ENCODE measurements at places on chromosomes 11 and 22.

DNA sequence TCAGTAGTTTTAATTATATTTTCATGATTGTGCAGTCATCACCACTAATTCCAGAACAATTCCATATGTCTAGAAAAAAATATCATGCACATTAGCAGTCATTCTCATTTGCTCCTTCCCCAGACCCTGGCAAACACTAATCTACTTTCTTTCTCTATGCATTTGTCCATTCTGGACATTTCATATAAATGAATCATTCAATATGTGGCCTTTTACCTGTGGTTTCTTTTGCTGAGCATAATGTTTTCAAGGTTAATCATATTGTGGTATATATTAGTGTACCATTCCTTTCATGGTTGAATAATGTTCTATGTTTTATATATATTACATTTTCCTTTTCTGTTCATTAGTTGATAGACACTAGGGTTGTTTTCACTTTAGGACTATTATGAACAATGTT, 811.1 kb upstream of the RAG2 start:
- no peak for DNase-seq

- no peak for DNase-seq
Observed at GRCh38 chr11:93221539-93221938, 23.7 kb upstream of the SLC36A4 start.

DNA sequence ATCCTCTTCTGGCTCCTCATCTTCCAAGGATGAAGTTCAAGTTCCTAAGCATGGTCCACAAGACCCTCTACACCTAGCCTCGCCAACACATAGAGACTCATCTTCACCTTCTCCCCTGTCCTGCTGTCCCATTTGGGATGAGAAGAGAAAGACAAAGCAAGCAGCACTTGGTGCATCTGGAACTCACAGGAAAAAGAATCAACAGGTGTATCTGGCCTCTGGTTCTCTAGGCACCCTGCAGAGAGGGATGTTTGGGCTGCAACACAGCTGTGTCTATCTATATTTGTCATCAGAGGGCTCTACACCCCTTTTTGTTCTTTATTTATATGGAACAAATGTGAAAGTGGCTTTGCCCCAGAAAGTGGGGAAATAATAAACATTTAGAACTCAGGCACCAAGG, 82.1 kb upstream of the GALNT18 start:
- DNase-seq = no peak

DNA sequence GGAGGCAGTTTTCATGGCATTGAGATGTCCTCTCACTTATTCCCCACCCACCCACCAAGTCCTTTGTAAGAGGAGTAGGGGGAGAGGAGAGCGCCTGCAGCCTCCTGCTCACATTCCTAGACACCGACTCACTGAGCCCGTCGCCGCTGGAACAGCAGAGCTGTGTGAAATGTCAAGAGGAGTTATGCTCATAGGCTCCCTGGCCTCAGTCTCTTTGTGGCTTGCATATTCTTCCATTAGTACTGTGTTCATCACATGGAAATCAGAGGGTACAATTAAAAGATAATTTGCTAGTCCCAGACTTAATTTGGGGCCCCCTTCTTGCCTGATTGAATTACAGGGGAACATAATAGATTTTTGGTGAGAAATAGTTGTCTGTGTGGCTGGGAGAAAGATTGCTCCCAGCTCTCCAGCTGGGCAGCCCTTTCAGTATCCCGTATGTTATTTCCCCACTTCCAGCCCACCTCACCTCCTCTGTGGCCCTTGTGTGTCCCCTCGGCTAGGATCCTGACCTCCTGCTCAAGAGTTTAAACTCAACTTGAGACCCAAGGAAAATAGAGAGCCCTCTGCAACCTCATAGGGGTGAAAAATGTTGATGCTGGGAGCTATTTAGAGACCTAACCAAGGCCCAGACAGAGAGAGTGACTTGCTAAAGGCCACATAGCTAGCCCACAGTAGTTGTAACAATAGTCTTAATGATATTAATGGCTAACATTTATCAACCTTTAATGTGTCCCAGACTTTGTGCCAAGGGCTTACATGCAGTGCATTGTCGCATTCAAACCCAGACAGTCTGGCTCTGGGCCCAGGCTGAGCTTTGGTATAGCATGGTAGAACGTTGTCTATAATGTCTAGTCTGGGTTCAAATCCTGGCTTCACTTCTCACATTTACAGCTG, 32.2 kb downstream of the LIMK2 start:
- DNase-seq = no peak

All from neural crest cell (in vitro differentiated cells).